GM12891 (cell line): ENCODE measurements at places on chromosomes 2 and 18.

DNA sequence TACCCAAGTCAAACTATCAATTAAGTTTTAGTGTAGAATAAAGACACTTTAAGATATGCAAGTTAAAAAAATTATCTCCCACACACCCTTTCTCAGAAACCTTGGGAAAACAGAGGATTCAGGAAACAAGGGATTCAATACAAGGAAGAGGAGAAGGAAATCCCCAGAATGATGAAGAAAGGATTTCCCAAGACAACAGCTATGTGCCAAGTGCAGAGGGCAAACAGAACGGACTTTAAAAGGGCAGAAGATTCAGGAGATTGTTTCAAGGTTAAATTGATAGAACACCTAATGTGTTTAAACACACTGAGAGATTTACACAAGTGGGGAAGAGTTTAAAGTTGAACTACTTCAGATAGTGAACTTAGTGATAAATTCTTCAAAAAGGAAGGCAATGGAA is 71.5 kb upstream of the EPAS1 start:
- DNase-seq: no peak

GRCh38 chr18:5152343-5153020 is 44.6 kb downstream of the AKAIN1 start:
- no peak for DNase-seq

DNA sequence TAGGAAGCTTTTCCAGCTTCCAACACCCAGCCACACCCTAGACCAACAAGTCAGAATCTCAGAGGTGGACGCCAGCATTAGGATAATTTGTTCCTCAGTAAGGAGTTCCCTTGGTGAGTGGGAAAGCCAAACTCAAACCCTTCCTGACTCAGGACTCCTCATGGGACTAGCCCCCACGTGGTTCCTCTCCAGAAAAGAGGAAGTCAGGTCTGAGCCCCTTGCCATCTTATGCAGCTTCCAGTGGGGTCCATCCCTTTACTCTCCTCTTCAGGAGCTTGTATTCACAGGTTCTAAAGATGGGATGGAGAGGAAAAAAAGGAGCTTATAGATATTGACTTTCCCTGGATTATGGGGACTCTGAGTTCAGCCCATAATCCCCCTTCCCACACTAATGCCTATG is 14.8 kb upstream of the NOTO start:
- DNase-seq: no peak

- DNase-seq: no peak
These were observed 83.9 kb upstream of the PKDCC start for GRCh38 chr2:41963661-41964525.

GRCh38 chr18:73124175-73124574 is 256.4 kb upstream of the NETO1 start:
- no peak for DNase-seq

DNA sequence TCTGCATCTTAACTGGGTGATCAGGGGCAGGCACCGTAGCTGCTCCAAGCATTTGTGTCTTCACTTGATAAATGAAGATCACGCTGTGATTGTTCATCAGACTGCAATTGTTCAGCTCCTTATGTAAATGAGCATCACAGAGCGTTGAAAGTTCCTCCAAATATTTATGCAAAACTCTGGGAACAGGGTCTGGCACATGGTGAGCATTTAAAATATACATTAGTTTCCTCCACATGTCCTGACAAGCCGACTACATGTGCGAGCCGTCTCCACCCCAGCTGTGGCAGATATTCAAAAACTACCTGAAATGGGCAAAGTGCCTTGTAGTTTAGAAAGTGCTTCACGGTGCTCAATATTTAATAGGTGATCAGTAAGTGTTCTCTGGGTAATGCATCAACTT is 175.1 kb upstream of the ID2 start:
- DNase-seq: no peak

- no peak for DNase-seq
These were observed 82.2 kb upstream of the GPC1 start for GRCh38 chr2:240353086-240353798.

GRCh38 chr2:237022533-237022932 is 63.2 kb upstream of the COPS8 start:
- no peak for DNase-seq

DNA sequence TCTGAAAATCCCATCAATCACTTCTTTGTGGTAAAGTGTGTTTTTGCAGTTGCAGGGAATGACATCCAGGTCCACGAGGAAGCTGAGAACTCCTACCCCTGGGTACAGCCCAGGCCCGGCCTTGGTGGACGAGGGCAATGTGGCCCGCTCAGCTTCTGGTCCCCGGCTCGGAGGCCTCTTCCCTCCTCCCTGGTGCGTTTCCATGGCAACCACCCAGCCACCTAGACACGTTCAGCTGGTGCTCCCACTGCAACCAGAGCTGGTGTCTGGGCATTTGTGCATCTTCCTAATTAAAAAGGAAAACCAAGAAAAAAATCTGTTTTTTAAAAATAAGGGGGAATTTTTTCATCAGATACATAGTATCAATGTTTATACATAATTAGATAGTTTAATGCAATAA is 603.6 kb upstream of the SALL3 start:
- no peak for DNase-seq

GRCh38 chr2:10665833-10666232 is 23.9 kb downstream of the NOL10 start:
- DNase-seq: no peak

DNA sequence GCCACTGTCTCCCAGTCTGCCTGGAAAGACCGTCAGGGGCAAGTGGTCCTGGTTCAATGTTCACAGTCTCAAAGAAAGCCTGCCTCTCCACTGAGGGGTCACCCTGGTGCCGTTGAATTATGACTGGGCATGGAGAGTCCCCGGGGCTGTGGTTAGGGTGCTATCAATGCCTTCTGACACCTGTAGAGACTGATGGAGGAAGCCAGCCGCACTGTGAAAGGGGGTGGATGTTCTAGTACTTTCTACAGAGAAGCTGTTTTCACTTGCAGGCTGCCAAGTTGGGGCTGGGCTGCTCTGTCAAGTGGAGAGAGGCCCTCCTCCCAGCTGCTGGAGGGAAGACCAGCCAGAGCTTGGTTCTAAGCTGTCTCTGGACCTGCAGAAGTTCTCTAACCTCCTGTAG is 80.5 kb downstream of the BCL2L11 start:
- DNase-seq: no peak

- no peak for DNase-seq
These were observed 4.7 kb downstream of the MYO5B start for GRCh38 chr18:50190236-50190635.

- no peak for DNase-seq
These were observed 222.0 kb downstream of the ZNF516 start for GRCh38 chr18:76273036-76273545.

DNA sequence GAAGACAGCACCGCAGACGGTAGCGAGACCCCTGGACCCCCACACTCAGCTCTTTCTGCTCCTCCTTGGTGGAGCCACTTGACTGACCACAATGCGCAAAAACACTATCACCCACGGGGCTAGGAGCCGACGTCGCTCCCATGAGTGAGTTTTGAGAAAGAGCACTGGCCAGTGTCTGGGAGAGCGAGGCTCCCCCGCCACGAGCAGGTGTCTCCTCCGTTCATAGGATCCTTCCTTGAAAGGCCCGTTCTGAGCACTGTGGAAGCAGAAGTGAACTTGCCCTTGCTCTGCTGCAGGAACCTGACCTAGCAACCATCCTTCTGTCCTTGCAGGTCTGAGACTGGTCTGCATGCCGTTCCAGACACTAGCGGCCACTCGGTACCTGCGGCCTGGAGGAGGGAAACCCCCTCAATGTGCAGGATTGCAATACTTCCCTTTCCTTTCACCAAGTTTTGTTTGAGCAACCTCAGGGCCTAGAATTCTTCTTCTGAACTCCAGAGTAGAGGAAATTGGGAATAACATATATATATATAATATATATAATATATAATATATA is 12.9 kb upstream of the ZNF516 start:
- no peak for DNase-seq

DNA sequence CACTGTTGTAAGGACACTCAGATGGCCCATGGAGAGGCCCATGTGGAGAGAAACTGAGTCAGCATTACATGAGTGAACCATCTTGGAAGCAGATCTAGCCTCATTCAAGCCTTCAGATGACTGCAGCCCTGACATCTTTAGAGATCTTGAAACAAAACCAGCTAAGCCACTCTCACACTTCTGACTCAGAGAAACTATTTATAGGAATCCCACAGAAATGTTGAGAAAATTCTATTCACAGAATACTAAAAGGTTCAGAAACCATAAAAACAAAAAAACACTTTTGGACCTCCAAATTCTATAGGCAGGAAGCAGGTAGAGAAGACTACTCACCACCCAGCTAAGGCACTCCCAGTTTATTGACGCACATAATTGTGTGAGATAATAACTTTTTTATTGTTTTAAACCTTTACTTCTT is 8.7 kb downstream of the TMEM169 start:
- DNase-seq: no peak

DNA sequence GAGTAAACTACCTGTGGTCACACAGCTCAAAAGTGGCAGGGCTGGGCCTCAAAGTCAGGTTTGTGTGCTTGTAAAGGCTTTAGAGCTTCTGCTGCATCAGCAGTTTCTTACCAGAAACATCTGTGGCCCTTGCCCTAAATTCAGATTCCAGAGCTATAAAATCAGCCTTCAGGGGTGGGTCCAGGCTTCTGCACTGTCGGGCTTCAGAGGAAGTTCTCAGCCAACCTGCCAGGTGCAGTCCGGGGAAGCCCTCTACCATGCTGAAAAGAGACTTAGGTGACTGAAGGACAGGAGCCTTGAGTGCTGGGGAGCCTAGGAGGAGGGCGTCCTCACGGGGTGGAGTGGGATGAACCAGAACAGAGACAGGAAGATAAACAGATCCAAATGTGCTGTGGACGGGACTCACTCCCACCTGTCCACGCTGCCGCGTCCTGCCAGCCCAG is 69.9 kb upstream of the HS6ST1 start:
- DNase-seq: no peak

DNA sequence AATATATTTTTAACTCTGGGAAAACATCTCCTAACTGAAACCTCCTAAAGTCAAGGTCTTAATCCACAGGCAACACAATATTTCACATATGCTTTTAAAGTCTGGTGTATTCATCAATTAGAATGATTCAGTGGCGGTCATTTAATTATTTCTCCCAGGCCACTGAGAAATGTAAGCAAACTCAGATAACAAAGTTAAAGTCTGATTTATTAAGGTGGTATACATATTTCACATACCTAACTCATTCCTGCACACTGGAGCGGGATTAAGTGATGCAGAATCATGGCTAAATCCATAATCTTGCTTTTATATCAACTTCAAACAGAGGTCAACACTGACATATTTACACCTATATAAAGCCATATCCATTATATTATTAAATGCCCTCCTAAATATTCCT is 43.7 kb downstream of the FRZB start:
- no peak for DNase-seq

- DNase-seq: no peak
These were observed 31.1 kb upstream of the FAM237A start for GRCh38 chr2:206611191-206611590.

DNA sequence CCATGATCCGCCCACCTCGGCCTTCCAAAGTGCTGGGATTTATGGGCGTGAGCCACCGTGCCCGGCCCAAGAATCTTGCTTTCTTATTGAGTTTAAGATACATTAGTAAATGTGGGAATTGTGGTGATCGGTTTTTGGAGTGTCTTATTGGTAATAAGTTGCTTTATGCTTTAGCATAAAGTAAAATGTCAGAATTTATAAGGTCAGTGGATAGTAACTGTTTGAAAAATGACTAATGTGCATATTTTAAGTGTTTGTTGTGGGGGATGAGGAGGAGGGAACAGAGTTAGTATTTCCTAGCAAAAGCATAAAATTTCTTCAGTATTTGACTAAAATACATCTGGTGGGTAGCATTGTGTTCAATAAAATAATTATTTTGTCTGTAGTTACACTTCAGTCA is 77.4 kb downstream of the SLC39A10 start:
- no peak for DNase-seq

GRCh38 chr18:34746614-34747013 is 36.5 kb downstream of the DTNA start:
- no peak for DNase-seq

DNA sequence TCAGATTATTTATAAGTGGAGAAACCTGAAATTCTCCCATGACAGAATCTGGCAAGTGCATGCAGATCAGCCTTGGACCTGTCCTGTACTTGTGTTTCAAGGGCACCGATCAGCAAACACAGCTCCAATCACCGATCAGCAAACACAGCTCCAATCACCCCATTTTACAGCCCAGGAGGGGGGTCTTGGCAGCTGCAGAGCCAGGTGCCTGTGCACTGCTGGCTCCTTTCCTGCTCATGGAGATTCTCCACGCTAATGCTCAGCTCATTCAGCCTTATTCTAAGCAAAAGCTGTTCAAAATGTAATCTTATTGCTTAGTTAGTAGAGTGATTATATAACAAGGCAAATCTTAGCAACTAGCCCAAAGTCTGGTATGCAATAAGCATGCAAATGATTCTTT is 623.1 kb upstream of the HS6ST1 start:
- no peak for DNase-seq

- DNase-seq: no peak
These were observed 92.8 kb upstream of the NRP2 start for GRCh38 chr2:205589479-205589878.

DNA sequence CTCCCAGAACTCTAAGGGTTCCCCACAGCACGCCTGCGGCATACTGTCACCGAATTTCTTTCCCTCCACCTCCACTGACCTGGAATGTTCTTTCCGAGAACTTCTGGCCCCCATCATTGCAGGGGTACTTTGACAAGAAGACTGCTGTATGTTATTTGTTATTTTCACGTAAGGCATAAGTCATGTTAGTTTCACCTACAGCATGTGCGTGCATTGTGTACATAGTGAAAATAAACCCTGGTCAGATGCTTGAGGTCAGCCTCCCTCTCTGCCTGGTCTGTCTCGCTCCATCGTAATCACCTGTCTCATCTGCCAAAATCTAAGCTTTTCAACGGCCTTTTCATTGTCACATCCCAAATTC is 4.1 kb downstream of the ABCG8 start:
- no peak for DNase-seq

- DNase-seq: no peak
These were observed 281.0 kb upstream of the HS6ST1 start for GRCh38 chr2:128599700-128600099.

DNA sequence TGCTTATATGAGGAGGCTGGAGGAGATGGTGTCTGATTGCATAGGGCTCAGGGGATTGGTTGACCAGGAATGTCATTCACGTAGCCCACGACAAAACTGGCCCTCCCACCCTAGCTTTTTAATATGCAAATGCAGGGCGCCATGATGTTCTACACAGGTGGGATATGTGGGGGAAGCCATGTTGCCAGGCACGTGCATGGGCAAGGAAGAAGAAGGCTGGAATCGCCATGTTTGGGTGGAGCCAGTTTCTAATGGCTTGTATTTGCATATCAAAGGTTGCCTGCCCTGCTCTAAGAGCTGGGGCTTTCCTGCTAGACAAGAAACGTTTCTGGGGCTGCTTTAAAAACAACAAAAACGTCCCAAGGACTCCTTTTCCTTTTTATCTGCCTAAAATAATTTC is 26.5 kb upstream of the LINC00305 start:
- DNase-seq: no peak

- DNase-seq: no peak
These were observed 30.5 kb downstream of the GCKR start for GRCh38 chr2:27527182-27527581.
